CD8-positive, alpha-beta T cell (primary cell): ENCODE measurements at places on chromosomes 3 and 15.

DNA sequence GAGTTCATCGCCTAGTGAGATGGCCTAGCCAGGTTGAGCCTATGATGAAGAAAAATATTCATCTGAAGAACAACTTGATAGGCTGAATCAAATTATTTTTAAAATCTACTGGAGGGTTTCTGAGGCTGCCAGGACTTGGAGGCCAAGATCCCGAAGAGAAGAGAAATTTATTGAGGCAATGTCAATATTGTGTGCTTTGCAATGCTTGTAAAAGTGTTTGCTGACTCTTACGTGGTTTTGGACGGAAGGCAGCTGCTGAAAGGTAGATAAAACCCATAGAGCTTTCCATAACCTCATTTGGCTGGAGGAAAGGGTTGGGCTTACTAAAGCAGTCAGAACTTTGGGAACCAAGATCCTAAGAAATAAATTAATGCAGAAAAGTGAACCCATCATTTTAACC is 361.0 kb upstream of the IL12A start:
- DNase-seq: no peak

DNA sequence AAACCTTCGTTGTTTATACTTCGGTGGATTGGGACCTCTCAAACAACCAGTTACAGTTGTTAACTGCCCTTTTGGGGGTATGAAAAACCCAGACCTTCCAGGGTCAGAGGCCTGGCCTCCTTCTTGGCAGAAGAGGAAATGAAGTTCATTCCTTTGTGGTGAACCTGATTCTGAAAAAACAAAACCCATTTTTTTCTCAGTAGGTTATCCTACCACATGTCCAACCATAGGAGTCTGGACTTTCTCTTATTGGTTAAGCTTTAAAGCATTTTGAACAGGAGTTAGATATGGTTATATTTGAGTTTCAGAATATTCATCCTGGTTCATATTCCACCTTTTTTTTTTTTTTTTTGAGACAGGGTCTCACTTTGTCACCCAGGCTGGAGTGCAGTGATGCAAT is 7.2 kb upstream of the LACTB start:
- no peak for DNase-seq

- no peak for DNase-seq
Measured at GRCh38 chr15:70267879-70268278, 170.2 kb upstream of the TLE3 start.

DNA sequence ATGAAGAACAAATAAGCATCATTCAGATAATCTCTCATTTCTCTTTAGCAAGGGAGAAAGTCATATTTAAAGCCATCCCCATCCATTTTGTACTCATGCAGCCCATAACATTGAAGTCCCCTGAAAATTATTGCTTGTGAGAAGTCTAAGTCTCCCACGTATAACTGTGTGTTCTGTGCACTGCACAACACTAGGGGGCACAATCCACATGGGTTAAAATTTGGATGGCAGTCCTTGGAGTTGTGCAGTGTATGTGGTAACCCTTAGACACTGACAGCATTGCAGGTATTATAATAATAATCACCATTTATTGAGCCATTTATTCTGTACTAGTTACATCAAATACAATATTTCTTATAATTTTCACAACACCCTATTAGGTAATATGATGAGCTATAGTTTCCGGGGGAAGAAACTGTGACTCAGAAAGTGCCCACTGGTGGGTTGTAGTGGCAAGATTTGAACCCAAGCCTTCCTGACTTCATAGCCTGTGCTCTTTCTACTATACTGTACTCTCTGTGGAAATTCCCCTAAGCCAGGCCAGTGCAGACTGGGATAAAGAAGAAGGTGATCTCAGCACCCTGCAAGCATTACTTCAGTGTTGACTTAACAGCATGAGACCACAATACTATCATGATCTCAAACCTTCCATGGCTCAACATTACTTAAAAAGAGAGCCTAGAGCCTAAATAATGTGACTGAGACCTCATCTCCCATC is 15.7 kb downstream of the KCNAB1 start:
- DNase-seq: no peak

DNA sequence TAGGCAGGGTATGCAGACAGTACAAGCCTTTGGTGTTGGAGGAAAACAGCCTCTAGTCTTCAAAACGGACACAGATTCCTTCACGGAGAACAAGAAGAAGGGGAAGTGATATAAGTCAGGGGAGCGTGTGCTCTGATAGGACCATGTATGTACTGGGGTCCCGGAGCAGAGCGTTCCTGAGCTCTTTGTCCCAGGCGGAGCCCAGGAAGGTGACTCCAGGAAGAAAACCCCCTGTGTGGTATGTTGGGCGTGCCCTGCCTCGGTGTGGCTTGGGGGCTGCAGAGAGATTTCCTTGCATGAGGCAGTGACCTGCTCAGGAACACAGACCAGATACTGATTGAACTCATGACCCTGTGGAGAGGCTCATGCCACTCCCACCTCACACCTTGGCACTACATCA is 21.7 kb downstream of the MELTF start:
- DNase-seq: no peak

DNA sequence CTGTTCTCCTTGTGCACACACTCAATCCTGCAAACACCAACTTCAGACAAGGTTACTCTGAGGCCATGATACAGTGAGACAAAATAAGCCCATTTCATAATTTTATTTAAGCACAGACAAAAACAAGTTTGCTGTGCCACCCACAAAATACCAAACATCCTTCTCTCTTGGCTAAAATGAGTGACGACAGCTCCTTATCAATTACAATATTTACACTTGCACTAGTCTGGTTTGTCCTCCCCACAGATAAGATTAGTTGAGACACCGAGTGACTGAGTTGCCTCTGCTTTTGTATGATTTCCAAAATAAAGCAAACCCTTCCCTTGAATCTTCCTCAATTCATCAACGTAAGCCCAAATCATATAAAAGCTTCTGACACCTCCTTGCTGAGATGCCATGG is 233.5 kb upstream of the ATP10A start:
- no peak for DNase-seq

GRCh38 chr3:114666623-114667022 is 372.8 kb downstream of the TIGIT start:
- no peak for DNase-seq

- DNase-seq: no peak
Measured at GRCh38 chr3:116230431-116231020, 214.8 kb downstream of the LSAMP start.

- no peak for DNase-seq
Measured at GRCh38 chr3:59540241-59540640, 490.4 kb upstream of the CFAP20DC start.

- DNase-seq: no peak
Measured at GRCh38 chr3:124707656-124708062, 22.6 kb upstream of the UMPS start.
